ENCODE measurements at places on chromosomes 11 and 22.

DNA sequence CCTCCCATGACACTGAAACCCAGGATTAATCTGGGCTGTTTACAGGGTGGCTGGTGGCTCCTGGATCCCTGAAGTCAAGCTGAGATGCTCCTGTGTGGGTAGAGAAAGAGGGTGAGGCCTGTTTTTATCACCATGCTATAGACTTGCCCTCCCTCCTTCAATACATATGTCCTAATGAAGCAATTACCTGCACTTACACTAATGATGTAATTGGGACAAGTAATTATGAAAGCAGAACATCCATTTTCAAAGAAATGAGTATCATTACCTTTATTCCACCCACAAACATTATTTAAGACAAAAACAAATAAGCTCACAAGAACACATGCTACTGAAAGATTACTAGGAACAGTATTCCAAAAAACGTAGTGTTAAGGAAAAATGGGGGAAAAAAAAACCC, 64.3 kb upstream of the CHRM4 start:
- DNase-seq, result no peak

DNA sequence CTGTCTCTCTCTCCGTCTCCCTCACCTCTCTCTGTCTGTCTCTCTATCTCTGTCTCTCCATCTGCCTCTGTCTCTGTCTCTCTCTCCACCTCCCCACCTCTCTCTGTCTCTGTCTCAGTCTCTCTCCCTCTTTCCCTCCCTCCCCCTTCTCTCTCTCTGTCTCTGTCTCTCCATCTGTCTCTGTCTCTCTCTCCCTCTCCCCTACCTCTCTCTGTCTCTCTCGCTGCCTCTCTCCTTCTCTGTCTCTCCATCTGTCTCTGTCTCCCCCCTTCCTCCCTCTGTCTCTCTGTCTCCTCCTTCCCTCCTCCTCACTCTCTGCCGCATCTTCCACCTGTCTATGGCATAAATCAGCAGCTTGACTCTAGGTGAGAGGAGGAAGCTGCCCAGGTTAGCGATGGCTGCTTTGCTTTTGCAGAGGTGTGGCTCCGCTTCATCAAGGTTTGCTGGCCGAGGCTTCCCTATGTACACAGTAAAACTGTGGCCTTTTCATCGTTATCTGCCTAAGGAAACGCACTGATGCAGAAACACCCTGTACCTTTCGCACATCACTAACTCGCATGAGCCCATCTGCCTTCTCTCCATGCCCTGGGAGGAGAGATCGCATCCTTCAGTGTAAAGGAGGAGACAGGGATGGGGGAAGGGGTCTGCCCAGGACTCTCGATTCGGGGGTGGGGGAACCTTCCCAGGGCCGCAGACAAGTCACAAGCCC, 44.5 kb downstream of the ANO1 start:
- no peak for DNase-seq

GRCh38 chr11:107956543-107956942, 28.3 kb downstream of the RAB39A start:
- DNase-seq, result no peak

DNA sequence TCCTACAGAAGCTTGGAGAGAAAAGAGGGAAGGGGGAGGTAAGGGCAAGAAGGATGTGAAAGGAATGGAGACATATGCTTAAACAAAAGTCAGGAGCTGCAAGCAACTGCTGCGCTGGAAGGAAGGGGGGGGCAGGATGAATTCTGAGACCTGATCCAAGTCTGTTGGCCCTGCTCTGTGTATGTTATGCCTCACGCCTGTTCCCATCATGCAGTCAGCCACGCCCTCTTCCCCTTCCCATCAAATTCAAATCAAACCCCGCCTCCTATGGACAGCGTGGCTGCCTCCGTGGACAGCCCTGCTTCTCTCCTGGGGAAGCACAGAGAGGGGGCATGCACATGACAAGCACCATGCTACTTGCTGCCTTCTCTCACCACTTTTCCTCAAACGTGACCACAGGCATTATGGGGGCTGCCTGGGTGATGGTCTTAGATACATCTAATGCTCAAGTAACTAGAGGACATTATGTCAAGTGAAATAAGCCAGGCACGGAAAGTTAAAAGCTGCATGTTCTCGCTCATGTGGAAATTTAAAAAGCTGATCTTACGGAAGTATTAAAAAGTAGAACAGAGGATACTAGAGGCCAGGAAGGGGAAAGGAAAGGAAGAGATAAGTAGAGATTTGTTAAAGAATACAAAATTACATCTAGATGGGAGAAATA, 45.8 kb upstream of the CYP2D6 start:
- no peak for DNase-seq

DNA sequence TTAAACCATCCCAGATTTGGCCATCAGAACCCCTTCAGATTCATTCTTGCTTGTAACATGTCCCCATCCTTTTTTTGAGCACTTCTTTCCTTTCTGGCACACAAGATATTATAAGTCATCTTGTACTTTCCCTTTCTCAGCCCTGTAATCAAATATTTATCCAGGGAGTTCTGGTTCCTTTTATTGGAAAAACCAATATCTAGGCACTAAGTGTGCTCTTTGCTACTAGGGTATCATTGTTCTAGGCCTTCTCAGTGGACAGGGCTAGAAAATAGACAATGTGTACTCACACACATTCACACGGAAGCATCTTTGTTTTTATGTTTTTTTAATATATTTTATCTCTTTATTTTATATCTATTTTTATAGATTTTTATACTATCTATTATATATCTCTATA, 47.3 kb downstream of the ARL14EP start:
- DNase-seq, result no peak

GRCh38 chr22:42344361-42344905, 74.0 kb upstream of the TCF20 start:
- no peak for DNase-seq

- DNase-seq, result peak; percentile 17
Measured at GRCh38 chr22:40592352-40593113, 44.0 kb downstream of the MRTFA start.

DNA sequence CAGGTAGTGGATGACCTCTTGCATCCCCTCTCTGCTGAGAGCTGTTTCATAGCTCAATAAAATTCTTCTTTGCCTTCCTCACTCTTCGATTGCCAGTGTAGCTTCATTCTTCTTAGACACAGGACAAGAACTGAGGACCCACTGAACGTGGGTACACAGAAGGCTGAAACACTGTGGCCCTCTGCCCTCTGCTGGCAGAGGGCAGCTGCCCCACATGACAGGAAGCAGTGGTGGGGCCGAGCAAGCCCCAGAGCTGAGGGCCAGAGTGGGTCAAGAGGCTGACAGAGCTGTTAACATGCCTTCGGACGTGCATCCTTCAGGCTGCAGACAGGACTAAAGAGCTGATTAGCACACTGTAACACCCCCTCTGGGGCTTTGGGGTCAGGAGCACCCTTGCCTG, 15.6 kb downstream of the SMC1B start:
- DNase-seq, result peak; percentile 7

DNA sequence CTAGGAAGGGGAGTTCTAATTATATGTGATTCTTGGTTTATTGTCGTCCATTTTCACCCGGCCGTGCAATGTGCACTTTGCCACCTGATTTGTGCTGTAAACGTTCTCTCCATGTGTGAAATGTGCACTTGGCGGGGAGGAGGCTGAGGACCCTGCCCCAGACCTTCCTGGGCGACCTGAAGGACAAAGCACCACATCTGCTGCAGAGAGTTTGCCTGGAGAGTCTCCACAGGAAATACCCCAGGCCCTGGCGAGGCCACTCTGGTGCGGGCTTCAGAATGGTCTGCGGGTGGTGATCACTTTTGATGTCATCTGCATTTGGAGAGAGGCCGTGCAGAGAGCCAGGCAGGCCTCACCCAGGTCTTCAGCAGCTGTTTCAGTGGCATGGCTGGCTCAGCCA, 224.7 kb downstream of the BRD1 start:
- DNase-seq, result no peak

DNA sequence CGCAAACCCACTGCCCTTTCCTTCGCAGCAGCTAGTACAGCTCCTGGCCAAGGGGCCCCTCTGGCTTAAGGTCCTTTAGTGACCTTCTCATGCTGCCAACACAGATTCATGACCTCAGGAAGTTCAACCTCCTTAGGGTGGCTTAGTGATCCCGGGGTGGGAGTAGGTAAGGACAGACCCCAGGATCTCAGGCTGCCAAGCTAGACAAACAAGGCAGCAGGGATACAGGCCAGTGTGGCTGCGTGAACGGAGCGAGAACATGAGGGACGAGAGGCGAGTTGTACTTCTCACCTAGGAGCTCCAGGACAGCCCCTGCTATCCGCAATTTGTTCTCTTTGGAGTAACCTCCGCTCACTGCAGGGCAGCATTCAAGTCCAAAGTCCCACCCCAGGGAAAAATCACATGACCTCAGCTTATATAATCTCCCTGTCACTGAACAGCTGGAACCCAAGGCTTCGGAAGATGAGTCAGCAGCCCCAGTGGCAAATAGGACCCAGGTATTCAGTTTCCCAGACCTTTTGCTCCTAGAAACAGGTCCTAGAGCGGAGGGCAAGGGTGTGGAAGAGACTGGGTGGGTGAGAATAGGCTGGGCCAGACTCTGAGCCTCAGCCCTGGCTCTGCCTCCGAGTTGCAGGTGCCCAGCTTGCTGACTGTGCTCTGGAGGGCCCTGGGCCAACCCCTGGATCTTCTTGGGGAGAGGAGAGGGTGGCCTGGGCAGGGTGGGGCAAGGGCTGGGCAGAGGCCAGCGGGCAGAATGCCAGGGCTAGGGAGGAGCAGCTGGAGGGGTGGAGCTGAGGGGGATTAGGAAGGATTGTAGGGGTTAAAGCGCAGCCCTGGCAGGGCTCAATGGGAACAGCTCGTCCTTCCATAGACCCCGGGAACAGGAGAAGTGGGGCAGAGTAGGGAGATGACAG, 13.1 kb downstream of the USP2 start:
- no peak for DNase-seq

GRCh38 chr11:44708009-44708408, 18.8 kb upstream of the TSPAN18 start:
- no peak for DNase-seq

DNA sequence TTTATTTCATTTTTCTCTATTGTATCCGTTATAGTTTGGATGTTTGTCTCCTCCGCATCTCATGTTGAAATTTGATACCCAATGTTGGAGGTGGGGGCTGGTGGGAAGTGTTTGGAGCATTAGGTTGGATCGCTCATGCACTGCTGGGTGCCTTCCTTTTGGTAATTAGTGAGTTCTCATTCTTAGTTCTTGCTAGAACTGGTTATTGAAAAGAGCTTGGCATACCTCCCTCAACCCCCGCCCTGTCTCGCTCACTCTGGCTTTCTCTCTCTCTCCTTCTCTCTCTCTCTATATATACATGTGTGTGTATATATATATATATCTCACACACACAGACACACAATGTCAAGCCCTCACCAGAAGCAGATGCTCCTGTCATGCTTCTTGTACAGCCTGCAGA, 978.7 kb downstream of the DLG2 start:
- DNase-seq, result no peak

GRCh38 chr11:65435981-65436411, 13.4 kb downstream of the NEAT1 start:
- no peak for DNase-seq

GRCh38 chr22:40334899-40335298, 11.4 kb upstream of the ADSL start:
- no peak for DNase-seq

- no peak for DNase-seq
Measured at GRCh38 chr11:73193251-73194033, 24.6 kb upstream of the P2RY2 start.

GRCh38 chr22:19117111-19117512, 5.1 kb downstream of the DGCR2 start:
- DNase-seq, result peak; percentile 38

DNA sequence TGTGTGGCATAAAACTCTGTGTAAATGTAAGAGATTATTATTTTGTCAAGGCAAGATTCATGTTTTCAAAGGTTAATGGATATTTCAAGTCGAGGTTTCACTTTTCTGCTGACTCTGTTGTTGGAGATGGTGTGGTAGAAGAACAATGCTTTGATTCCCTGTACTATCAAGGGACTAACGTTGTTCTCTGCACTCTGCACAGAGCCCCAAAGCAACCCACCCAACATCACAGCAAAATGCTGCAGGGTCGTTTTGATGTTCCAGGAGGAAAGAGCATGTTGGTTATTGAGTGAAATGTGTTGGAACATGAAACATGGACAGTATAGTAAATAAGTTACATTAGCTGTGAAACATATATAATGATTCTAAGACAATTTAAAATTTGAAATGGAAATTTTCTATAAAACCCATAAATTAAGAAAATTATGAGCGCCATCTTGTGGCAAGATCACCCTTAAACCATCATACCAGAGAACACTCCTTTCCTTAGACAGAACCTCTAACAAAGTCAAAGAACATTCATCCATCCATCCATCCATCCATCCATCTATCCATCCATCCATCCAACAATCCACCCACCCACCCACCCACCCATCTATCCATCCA, 164.4 kb upstream of the ZBED5 start:
- DNase-seq, result peak; percentile 38

DNA sequence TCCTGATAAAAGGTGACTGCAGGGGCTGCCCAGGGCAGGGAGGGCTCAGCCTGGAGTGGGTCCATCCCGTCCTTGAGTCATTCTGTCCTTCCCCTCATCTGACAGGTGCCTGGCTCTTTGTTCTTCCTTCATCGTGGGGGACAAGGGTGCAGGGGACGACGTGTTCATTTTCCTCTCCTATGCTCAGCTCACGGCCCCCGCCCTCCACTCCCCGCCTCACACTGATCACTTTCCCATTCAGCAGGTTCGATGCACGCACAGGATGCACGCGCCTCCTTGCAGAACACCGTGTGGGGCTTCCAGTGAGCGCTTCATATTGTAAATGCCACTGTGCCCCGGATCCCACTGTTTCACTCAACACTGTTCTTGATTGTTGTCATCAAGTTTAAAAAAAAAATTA, 32.7 kb upstream of the SHANK2 start:
- DNase-seq, result no peak

DNA sequence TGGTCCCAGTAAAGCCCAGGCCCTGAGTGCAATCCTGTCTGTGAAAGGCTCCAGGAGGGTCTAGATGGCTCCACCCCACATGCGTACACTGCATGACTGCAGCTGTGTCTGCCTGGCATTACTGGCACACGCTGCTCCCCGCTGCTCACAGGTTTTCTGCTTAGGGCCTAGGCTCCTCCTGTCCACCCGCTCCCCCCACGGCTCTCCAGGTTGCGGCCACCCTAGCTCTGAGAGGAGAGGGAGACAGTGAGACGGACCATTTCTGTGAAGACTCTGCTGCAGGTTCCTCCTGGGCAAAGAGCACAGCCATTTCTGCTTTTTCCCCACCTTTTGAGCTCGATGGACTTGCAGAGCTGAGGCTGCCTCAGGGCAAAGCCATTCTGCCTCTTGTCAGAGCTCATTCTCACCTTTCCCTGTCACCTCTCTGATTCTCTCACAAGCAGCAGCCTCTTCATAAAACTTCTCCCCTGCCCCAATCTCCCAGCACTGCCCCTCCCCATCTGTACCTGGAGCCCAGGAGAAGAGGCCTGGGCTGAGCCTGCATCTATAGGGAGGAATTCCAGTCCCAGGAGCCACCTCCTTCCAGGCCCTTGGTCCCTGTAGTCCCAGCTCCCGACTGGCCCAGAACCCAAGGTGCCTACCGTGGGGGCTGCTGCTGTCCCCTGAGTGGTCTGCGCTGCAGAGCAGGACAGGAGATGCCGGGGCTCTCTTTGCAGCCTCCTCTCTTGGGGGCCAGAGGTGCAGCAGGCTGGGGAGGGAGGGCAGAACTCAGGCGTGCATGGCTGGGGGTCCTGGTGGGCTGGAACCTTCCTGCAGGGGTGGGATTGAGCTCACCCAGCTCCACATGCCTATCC, 433.7 kb upstream of the B3GAT1 start:
- DNase-seq, result no peak

Data from OCI-LY7 (cell line).